Activated CD8-positive, alpha-beta T cell treated with anti-CD3 and anti-CD28 coated beads for 36 hours (primary cell): ENCODE measurements at places on chromosomes 1 and 21. TPM values are rescaled to one million over a fixed set of nuclear protein-coding genes. Genes with fewer than 3 reads are reported as not detected.

- H3K4me1 ChIP-seq = no peaks in the 10 kb centered on the region
- H3K36me3 ChIP-seq = no peaks in the 10 kb centered on the region
- DNase-seq = no peak
- no peaks in the 10 kb centered on the region for H3K27me3 ChIP-seq
Observed at GRCh38 chr1:111392042-111392441, 35.5 kb downstream of the OVGP1 start.

GRCh38 chr21:38170704-38171682 is 85.8 kb upstream of the KCNJ15 start:
- no peaks in the 10 kb centered on the region for H3K4me1 ChIP-seq
- no peaks in the 10 kb centered on the region for H3K36me3 ChIP-seq
- H3K27ac ChIP-seq = no peak overlapping the region
- no peak for DNase-seq
- no peak overlapping the region for H3K4me3 ChIP-seq

DNA sequence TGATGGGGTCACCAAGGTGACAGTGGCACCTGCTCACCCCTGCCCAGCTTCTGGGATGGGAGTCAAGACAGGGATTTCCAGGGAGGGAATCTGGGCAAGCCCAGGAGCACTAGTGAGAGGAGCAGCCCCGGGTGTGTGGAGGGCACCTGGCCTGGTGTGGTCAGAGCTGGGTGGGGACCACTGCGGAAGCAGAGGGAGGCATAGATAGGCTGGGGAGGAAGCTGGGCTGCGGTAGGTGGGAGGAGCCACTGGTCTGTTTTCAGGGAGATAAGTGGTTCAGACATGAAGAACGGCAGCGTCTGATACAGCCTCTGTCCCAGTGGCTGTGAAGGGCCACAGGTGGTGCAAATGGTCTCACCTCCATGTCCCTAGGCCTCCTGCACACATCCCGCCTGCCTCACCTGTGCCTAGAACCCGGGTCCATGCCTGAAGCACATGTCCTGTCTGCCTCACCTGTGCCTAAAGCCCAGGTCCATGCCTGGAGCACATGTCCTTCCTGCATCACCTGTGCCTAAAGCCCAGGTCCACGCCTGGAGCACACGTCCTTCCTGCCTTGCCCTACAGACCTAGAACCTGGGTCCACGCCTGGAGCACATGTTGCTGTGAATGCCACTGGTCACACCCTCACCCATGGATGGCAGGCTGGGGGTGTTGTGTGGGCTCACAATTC is 325.9 kb upstream of the AJAP1 start:
- no peaks in the 10 kb centered on the region for H3K36me3 ChIP-seq
- H3K4me3 ChIP-seq = no peak overlapping the region
- H3K27ac ChIP-seq = no peak overlapping the region

GRCh38 chr1:47751193-47751592 is 246.0 kb downstream of the TRABD2B start:
- H3K4me1 ChIP-seq = no peaks in the 10 kb centered on the region
- H3K4me3 ChIP-seq = no peak overlapping the region
- H3K27me3 ChIP-seq = peaks cover 4% of the 10 kb centered on the region
- DNase-seq = no peak

DNA sequence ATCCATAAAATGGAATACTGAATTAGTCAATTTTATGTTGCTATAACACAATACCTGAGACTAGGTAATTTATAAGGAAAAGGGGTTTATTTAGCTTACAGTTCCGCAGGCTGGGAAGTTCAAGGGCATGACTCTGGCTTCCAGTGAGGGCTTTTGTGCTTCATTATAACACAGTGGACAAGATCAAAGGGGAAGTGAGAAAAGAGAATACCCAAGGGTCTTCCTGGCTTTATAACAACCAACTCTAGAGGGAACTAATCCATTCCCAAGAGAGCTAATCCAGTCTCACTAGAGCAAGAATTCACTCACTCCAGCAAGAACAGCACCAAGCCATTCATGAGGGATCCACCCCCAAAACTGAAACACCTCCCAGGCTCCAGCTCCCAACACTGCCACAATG is 3.1 kb downstream of the KIFAP3 start:
- peaks cover 15% of the 10 kb centered on the region for H3K36me3 ChIP-seq
- peaks cover 72% of the 10 kb centered on the region for H3K4me1 ChIP-seq
- H3K4me3 ChIP-seq = no peak overlapping the region
- H3K27ac ChIP-seq = no peak overlapping the region
- no peak for DNase-seq

- H3K4me1 ChIP-seq = no peaks in the 10 kb centered on the region
- no peaks in the 10 kb centered on the region for H3K27me3 ChIP-seq
- no peaks in the 10 kb centered on the region for H3K36me3 ChIP-seq
- DNase-seq = no peak
Observed at GRCh38 chr1:101820071-101820470, 176.7 kb downstream of the OLFM3 start.

GLUL gene
- total RNA-seq = 50.6 TPM

PDC gene
- total RNA-seq = not detected
